CD8-positive, alpha-beta memory T cell (primary cell): ENCODE measurements at places on chromosomes 7 and 10.

GRCh38 chr10:132707776-132708171 lies 78.2 kb downstream of the NKX6-2 start:
- no peak overlapping the region for H3K4me3 ChIP-seq
- no peaks in the 10 kb centered on the region for H3K27me3 ChIP-seq
- no peaks in the 10 kb centered on the region for H3K4me1 ChIP-seq
- DNase-seq, result no peak

GRCh38 chr7:121163699-121164098 lies 165.1 kb upstream of the WNT16 start:
- no peaks in the 10 kb centered on the region for H3K36me3 ChIP-seq
- no peaks in the 10 kb centered on the region for H3K4me1 ChIP-seq
- H3K27me3 ChIP-seq, result no peaks in the 10 kb centered on the region

DNA sequence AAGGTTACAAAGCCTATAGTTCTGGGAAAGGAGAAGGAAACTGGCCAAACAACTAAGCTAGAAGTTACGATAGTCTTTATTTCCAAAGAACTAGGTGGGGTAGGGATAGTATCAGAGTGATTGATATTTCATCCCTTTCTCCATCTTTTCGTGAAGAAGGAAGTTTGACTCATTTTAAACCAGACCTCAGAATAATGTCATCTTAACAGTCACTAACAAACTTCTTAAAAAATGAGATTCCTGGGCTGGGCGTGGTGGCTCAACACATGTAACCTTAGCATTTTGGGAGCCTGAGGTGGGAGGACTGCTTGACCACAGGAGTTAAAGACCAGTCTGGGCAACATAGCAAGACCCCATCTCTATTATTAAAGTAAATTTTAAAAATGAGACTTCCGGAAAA lies 69.4 kb downstream of the ARL4A start:
- H3K27ac ChIP-seq, result no peak overlapping the region
- H3K4me1 ChIP-seq, result no peaks in the 10 kb centered on the region
- no peak overlapping the region for H3K4me3 ChIP-seq

GRCh38 chr7:157347217-157347904 lies 10.6 kb downstream of the DNAJB6 start:
- H3K4me3 ChIP-seq, result no peak overlapping the region
- no peaks in the 10 kb centered on the region for H3K36me3 ChIP-seq
- DNase-seq, result no peak

DNA sequence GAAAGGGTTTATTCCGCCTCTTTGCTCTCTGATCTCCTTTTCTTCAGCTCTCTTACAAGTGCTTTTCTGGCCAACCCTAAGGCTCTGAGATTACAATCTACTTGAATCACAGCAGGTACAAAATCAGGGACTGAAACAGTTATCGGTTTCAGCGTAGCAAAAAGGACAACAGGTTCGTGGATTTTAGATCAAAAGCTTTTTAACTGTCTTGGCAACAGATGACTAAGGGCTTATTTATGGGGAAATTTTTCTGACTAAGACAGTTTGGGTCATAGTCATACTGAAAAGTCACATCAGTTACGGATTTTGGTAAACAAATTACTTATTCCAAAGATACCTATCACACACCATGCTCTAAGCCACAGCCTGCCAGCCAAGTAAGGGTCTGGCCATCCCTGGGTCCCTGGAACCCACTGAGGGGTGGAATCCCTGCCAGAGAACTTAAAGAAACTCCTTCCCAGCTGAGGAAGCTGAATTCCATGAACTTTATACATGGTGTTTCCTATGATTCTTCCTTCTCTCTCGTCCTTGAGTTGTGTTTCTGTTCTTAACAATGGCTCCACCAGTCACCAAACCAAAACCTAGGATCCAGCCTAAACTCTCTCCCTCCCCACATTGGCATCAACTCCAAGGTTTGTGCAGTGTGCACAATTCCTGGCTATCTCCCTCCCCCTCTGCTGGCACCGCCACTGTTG lies 169.3 kb downstream of the FAM107B start:
- peak overlapping the region; percentile 62 for H3K4me3 ChIP-seq
- DNase-seq, result no peak
- H3K27ac ChIP-seq, result no peak overlapping the region
- H3K4me1 ChIP-seq, result peaks cover 32% of the 10 kb centered on the region
- no peaks in the 10 kb centered on the region for H3K36me3 ChIP-seq

- peak overlapping the region; percentile 62 for H3K4me3 ChIP-seq
- H3K27me3 ChIP-seq, result no peaks in the 10 kb centered on the region
- DNase-seq, result no peak
Observed at GRCh38 chr7:27739301-27739908, 557 bp upstream of the TAX1BP1 start.

GRCh38 chr7:133114519-133114918 lies 32.6 kb upstream of the CHCHD3 start:
- H3K27me3 ChIP-seq, result no peaks in the 10 kb centered on the region
- no peak overlapping the region for H3K27ac ChIP-seq
- H3K4me3 ChIP-seq, result no peak overlapping the region
- no peaks in the 10 kb centered on the region for H3K36me3 ChIP-seq
- no peaks in the 10 kb centered on the region for H3K4me1 ChIP-seq
